ENCODE measurements at places on chromosomes 3 and 15. TPM values are rescaled to one million over a fixed set of nuclear protein-coding genes. Genes with fewer than 3 reads are reported as not detected.

Gene TM4SF1
- total RNA-seq, result 39.4 TPM

DNA sequence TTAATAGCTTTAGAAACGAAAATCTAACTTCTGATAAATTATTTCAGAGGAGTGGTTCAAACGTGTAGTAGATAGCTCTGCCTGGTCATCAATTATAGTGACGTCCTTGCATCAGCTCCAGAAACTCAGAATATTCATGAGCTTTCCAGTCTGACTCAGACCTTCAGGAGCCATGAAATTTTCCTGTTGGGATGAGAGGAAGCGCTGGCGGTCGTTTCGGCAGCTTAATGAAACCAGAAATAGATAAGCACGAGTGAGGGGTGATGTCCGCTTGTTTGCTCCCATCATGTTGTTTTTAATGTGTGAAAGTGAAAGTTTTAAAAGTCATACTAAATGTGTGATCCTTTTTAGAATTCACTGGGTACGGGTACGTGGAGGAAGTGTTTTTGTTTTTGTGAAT is 141.1 kb downstream of the PGPEP1L start:
- no peak for DNase-seq

GRCh38 chr3:102791641-102792589 is 357.1 kb downstream of the ZPLD1 start:
- no peak for DNase-seq

DNA sequence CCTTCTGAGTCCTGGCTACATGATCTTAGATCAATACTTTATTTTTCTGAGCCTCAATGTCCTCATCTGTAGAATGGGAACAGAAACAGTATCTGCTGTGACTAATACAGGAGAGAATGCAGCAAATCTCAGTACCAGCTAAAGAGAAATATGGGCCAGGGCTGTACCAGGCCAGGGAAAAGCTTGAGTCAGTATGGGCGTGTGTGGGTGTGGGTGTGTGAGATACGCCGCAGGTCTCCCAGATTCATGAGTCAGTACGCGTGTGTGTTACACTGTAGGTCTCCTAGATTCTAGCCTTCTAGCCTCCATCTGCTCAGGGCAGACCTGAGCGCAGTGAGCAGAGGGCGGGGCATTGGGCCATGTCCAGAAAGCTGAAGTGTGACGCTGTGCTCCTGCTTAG is 15.2 kb downstream of the GNAI2 start:
- no peak for DNase-seq

- DNase-seq, result no peak
These were observed 660.1 kb upstream of the SGO1 start for GRCh38 chr3:20846066-20846465.

- DNase-seq, result no peak
These were observed 53.7 kb downstream of the GRIP2 start for GRCh38 chr3:14486460-14486859.

DNA sequence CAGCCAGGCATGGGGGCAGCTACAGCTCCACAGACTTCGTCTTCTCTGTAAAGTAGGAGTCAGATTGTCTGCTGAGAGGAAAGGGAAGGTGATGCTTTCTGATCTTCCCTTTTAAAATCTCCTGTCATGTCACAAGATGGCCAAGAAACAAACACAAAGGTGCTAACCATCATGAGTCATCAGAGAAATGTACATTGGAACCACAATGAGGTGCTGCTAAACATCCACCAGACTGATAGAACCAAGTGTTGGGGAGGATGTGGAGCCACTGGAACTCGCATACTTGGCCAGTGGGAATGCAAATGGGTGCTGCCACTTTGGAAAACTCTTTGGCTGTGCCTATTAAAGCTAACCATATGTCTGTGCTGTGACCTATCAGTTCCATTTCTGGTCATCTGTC is 268.8 kb downstream of the SLCO3A1 start:
- no peak for DNase-seq

- DNase-seq, result no peak
These were observed 302.5 kb upstream of the GADL1 start for GRCh38 chr3:31196881-31197364.

DNA sequence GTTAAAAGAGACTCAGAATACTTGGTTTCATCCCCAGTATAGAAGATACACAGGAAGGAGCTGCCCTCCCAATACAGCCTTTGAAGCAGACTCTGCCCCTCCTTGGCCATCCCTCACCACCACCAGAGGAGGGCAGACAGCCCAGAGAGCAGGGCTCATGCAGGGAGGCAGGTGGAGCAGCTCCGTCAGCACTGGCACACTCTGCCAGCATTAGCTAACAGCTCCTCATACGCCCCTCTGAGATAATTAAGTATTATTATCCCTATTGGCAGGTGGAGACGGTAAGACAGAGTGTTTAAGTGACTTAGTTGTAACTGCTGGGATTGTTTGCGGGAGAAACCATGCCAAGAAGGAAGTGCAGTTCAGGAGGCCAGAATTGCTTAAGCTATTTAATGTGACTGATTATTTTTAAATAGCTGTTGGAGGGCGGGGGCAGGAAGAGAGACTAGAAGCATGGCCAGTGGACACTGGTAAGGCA is 434.0 kb downstream of the EPHB1 start:
- no peak for DNase-seq

GRCh38 chr3:129888771-129889170 is 4.7 kb downstream of the TMCC1 start:
- DNase-seq, result no peak

Gene CPEB1
- total RNA-seq, result 1.6 TPM

GRCh38 chr3:150867434-150867833 is 37.8 kb downstream of the MINDY4B start:
- no peak for DNase-seq
